ENCODE measurements at places on chromosomes 7 and 10.

DNA sequence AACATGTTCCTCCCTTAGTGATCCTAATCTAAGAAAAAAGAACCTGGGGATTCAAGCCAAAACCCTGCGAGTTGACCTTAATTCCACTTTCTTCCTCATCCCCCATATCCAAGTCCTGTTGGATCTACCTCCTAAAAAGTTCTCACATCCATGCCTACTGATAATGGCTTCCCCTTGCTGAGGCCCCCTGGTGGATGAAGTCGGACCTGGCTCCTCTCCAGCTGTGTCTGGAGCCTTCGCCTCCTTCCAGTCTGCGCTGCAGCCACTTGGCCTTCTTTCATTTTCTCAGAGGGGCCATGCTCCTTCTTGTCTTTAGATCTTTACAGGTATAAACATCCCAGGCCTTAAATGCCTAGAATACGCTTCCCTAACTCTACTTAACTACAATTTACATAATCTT is 8.1 kb downstream of the PDE1C start:
- peak; percentile 20 for DNase-seq

DNA sequence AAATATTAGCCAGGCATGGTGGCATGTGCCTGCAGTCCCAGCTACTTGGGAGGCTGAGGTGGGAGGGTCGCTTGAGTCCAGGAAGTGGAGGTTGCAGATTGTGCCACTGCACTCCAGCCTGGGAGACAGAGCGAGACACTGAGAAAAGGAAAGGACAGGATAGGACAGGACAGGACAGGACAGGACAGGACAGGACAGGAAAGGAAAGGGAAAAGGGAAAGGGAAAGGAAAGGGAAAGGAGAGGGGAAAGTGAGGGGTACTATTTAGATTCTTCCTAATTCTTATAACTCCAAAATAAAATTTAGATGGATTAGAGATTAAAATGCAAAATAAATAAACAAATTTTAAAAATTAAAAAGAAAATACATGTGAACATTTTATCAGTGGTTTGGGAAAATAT is 58.7 kb downstream of the PIK3AP1 start:
- DNase-seq = no peak

DNA sequence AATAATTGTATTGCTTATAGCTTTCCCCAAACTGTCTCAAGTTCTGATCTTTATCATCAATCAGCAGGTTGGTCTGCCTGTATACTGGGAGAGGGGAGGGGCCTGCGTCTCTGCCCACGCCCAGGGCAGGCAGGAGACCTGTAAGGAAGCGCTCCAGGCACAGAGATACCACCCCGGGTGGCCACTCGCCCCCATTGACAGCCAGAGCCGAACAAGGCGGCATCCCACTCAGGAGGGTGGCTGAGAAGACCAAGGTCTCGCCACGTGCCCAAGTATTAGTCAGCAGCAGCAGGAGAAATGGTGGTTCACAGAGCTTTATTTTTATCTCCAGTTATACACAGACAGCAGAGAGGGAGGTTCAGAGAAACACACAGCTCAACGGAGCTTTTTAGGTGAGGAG is 7.2 kb downstream of the STK32C start:
- DNase-seq = no peak

DNA sequence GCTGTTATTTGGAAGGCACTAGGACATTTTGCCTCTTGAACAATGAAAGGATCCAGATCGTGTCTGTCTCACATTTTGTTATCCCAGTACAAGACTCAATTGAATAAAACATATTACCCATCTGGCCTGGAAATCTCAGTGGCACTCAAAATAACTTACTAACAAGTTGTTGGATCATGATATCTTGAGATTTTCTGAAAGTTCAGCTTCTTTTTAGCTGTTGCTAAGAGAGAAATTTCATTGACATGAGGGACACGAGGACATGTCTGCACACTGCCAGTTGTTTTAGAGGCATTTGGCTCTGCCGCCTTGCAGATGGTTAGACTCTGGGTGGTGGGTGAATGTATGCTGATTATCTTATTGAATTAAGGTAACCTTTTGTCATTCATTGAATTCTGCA is 41.0 kb downstream of the KAT6B start:
- DNase-seq = no peak

- DNase-seq = no peak
Measured at GRCh38 chr10:129954492-129955315, 9.4 kb downstream of the EBF3 start.

DNA sequence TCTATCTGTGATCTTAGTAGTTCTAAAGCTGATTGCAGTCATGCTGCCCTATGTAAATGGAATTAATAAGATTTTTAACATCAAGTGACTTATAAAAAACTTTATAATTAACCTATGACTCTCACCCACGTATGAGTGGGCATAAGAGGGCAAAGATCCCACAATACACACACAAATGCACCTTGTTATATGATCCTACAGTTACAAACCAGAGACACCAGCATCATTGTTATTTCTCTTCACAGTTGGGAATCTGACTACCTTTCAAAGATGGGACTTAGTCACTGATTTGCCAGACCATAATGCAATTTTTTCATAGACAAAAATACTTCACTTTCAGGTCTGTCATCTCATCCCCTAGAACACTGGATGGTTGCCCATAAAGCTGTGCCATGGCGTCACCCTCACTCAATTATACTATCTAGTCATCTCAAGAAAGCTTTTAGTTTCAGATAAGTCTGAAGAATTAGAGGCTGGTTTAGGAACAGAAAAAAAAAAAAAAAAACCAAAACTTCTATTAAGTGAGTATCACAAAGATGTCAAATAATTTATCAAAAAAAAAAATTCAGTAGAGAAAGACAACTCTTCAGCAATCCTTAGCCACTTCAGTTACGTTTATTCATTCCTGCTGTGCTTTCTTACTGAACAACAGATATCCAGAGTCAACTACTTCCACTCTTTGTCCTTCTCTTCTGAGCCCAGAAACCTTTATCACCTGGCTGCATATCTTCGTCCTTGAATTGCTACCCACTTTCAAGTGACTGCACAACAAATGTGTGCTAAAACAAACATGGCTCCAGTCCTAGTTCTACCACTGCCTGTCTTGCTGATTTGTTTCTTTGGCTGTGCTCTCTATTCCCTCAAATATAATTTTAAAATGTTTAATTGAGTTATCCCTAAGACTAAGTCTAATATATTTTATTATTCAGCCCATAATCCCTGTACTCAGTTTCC is 175.0 kb upstream of the CHRM2 start:
- no peak for DNase-seq

- no peak for DNase-seq
Measured at GRCh38 chr7:114527589-114527988, 113.0 kb downstream of the FOXP2 start.

GRCh38 chr7:22452960-22453558 is 46.9 kb downstream of the STEAP1B start:
- DNase-seq = no peak

All from AG08395 (cell line).